Activated CD4-positive, alpha-beta T cell treated with anti-CD3 and anti-CD28 coated beads, Interleukin-2, amount 10 ng/mL, durations not matched to agents 24 days and 14 days (primary cell): ENCODE measurements at places on chromosomes 7 and 10.

DNA sequence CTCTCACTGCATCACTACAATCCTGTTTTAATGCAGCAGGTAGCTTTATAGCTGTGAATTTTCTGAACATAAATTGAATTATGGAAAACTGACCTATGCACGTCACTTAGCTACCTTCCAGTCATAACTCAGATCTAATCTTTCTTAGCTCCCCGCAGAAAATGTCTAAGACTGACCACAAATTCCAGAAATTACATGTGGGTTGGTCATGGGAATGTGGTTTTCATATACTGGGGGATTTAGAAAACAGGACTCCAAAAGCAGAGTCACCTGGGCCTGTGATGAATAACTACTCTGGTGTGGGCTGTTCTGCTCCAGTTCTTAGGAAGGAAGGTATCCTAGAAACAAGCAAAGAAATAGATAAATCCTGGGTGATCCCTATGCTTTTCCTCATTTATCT, 178.4 kb upstream of the LRRTM3 start:
- no peaks in the 10 kb centered on the region for H3K27me3 ChIP-seq
- H3K4me3 ChIP-seq = no peak overlapping the region
- no peaks in the 10 kb centered on the region for H3K36me3 ChIP-seq
- no peak overlapping the region for H3K27ac ChIP-seq
- no peak for DNase-seq

- H3K36me3 ChIP-seq = peaks cover 23% of the 10 kb centered on the region
- no peaks in the 10 kb centered on the region for H3K27me3 ChIP-seq
- H3K4me1 ChIP-seq = peaks cover 6% of the 10 kb centered on the region
- H3K27ac ChIP-seq = no peak overlapping the region
Observed at GRCh38 chr10:101939008-101939648, 95.5 kb upstream of the KCNIP2 start.

DNA sequence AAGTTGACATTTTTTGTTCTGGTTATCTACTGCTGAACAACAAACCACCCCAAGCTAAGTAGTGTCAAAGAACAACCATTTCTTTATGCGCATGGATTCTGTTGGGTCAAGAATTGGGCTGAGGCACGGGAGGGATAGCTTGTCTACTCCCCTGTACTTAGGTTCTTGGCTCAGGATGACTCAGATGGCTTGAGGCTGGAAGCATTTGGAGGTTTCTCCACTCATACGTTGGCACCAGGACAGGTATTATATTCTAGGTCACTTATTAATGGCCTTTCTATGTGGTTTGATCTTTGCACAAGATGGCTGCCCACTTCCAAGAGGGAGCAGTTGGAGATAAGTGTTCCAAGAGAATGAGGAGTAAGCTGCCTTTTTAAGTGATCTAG, 11.8 kb upstream of the TFAM start:
- no peak for DNase-seq
- H3K27ac ChIP-seq = no peak overlapping the region
- H3K36me3 ChIP-seq = peaks cover 5% of the 10 kb centered on the region
- no peaks in the 10 kb centered on the region for H3K27me3 ChIP-seq

DNA sequence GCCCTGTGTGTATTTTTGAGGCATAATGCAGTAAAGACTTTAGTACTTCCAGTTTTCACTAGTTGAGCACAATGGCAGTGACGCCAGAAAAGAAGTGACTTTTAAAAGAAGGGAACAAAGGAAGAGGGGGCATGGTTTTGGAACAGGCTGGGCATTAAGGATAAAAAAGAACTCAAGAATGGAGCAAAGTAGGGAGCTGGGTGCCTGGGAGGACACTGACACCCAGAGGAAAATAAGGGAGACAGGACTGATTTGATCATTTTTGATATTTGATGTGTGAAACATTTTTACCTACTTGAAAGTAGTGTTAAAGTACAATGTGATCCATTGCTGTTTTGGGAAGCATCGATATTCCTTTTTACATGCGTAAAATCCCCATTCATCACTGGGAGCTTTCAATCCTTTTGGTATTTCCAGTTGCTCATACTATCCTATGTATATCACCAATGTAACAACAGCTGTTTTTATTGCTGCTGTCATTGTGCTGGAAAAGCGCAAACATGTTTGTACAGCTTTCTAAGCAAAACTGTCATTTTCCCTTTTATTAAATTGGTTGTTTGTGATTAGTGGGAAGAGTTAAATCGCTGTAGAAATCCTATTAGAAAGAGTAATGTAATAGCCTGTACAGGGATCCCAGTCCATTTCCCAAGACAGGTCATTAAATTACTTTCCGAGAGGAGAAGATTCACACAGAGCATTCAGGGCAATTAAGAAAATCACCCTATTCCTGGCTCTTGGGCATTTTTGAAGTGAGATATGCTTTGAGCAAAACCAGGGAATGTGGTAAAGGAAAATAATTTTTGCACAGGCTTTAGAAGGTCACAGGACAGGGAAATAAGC, 85.2 kb downstream of the ADAM12 start:
- DNase-seq = no peak
- H3K27me3 ChIP-seq = no peaks in the 10 kb centered on the region
- no peak overlapping the region for H3K4me3 ChIP-seq
- H3K36me3 ChIP-seq = no peaks in the 10 kb centered on the region
- no peaks in the 10 kb centered on the region for H3K4me1 ChIP-seq

DNA sequence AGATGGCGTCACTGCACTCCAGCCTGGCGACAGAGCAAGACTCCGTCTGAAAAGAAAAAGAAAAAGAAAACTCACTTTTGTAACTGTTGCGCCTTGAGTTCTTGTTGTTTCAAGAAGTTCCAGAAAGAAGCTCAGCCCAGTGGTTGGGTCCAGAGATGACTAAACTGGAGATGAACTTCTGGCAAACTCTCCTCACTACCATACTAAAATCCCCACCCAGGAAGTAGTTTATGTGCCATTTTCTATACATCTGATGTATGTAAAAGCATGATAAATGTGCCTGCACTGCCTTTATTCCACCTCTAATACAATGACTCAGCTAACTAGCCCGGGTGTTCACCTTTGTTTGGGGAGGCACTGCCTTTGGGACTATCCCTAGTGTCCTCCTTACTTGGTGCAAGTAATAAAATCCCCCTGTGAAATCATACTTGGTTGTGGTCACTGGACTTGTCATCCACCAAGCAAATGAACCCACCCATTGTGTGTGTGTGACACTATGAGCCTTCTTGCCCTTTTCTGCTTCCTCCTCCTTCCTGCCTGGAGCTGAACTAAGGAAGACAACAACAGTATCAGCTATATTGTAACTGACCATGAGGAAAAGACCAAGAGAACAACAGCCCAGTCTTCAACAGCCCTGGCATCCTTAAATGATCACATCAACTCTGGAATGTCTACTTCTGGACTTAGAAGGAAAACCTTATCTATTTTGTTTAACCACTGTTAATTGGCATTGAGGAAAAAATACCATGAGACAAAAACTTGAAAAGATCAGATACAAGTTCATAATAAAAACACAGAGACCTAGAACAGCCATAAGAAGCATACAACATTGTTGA, 33.6 kb downstream of the JMJD1C start:
- DNase-seq = no peak
- H3K27ac ChIP-seq = no peak overlapping the region
- peaks cover 15% of the 10 kb centered on the region for H3K4me1 ChIP-seq
- H3K27me3 ChIP-seq = no peaks in the 10 kb centered on the region
- peaks cover 14% of the 10 kb centered on the region for H3K36me3 ChIP-seq
- no peak overlapping the region for H3K4me3 ChIP-seq

DNA sequence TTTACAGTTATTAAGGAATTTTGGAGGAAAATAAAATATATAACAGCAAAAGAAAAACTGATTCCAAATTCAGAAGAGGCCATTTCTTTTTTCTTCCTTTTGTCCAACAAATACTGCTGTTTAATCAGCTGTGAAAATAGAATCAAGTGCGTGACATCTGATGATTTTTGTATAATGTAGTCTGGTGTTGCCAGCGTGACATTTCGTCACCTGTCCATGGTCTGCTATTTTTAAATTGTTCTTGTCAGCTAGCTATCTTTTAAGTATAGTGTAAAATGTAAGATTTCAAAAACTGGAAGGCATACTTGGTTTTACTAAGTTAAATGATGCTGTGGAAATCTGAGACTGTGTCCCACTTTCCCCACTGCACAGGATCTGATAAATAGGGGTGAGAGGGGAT, 105.9 kb downstream of the CPEB3 start:
- no peak overlapping the region for H3K27ac ChIP-seq
- H3K36me3 ChIP-seq = no peaks in the 10 kb centered on the region
- H3K27me3 ChIP-seq = no peaks in the 10 kb centered on the region
- no peak for DNase-seq
- no peaks in the 10 kb centered on the region for H3K4me1 ChIP-seq

DNA sequence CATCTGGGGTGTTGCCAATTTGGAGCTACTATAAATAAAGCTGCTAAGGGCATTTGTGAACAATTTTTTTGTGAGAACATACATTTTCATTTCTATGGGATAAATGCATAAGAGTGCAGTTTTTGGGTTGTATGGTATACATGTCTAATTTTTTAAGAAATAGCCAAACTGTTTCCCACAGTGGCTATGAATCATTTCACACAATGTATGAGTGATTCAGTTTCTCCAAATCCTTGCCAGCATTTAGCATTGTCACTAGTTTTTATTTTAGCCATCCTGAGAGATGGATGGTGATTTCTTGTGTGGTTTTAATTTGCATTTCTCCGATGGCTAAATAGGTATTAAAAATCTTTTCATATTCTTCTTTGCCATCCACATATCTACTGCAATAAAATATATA, 105.3 kb downstream of the AMPH start:
- peaks cover 6% of the 10 kb centered on the region for H3K27me3 ChIP-seq
- no peak overlapping the region for H3K4me3 ChIP-seq
- H3K4me1 ChIP-seq = no peaks in the 10 kb centered on the region
- no peaks in the 10 kb centered on the region for H3K36me3 ChIP-seq
- no peak for DNase-seq

DNA sequence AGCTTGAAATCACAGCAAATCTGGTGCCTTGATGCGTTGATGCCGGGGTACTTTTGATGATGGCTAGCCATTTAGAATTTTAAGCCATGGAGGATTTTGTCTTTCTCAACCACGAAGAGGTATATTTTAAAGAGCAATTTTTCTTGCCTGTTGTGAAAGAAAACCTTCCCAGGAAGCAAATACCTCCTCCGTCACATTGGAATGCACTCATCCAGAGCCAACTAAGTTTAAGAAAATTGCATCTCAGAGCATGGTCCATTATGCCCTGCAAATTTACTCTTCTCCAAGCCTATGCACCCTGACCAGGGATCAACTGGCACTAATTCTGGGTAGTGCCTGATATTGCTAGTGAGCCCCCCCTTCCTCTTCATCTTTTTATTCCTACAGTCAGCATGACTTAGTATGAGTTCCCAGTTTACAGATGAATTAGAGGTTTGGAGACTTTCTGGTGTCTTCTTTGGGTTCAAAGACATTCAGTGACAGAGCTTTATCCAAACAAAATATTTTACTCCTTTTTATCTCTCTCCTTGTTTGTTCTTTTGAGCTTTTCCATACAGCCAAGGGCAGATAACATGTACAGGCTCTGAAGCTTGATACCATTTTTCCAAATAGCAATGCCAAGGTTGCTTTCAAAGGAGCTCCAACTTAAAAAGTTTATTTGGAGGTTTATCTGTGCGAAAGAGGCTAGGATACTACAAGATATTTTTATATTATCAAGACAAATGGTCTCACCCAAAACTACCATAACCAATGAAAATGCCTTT, 56.6 kb upstream of the ANK3 start:
- no peak for DNase-seq
- no peaks in the 10 kb centered on the region for H3K27me3 ChIP-seq
- H3K36me3 ChIP-seq = peaks cover 1% of the 10 kb centered on the region
- peak overlapping the region; percentile 27 for H3K27ac ChIP-seq

- H3K27me3 ChIP-seq = peaks cover 11% of the 10 kb centered on the region
- peaks cover 6% of the 10 kb centered on the region for H3K4me1 ChIP-seq
- H3K36me3 ChIP-seq = no peaks in the 10 kb centered on the region
- no peak for DNase-seq
- H3K4me3 ChIP-seq = no peak overlapping the region
Observed at GRCh38 chr10:58319599-58319998, 15.2 kb upstream of the UBE2D1 start.

DNA sequence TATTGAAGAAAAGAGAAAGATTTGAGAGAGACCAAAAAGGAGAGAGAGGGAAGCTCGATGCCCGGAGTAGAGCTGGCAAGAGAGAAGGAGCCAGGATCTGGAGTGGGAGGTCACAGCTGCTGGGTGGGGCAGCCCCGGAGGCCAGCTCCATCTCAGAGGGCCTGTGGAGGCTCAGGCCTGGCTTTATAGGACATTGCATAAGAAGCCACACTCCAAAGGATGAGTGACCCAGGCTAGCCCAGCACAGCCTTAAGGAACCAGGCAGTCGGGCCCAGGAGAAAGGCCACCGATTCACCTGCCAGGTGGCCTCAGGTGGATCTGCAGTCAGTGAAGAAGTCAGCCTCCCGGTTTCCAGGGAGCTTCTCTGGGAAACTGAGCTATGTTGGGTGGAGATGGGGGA, 676 bp downstream of the PLAC9 start:
- H3K27me3 ChIP-seq = peaks cover 35% of the 10 kb centered on the region
- H3K36me3 ChIP-seq = no peaks in the 10 kb centered on the region
- no peak overlapping the region for H3K4me3 ChIP-seq
- no peak for DNase-seq
- peaks cover 3% of the 10 kb centered on the region for H3K4me1 ChIP-seq

DNA sequence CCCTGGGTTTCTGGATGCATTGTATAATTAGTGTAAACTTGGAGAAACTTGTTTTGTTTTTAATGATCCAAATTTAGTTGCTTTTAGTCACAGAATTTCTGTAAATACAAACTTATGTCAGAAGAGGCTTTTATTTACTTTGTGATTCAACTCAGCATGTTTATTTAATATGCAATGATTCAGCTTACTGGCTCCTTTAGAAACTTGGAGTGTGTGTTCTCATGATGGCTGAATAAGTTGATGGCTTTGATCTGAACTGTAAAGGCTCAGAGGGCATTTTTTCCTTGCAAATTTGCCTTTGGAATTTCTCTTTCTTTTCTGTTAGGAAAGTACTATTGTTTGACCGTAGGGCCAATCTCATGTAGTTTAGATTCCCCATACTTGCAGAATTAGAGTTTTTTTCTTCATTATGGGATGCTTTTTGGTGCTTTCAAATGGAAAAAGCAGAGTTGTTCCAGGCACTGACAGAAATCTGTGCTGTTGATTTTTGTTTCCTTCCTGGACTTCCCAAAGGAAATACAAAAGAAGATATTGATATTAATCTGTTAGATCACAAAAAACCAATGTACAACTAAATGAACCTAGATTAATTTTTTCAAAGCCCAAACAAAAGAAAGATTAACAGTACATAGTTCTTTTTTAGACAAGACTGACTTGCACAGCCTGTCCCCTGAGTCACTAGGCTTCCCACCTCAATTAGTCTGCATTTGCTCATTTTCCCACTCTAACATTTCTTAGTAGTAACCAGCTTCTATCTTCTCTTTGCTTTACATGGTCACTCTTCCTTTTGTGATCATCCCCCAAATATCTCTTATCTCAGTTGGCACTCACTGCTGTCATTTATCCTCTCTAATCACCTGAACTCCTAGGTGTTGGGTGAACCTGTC, 96.8 kb upstream of the AGR3 start:
- H3K27me3 ChIP-seq = peaks cover 34% of the 10 kb centered on the region
- H3K27ac ChIP-seq = no peak overlapping the region
- no peak overlapping the region for H3K4me3 ChIP-seq
- H3K4me1 ChIP-seq = peaks cover 11% of the 10 kb centered on the region
- H3K36me3 ChIP-seq = no peaks in the 10 kb centered on the region
